BJ (cell line): ENCODE measurements at places on chromosomes 1 and 21.

GRCh38 chr1:55456971-55457370 lies 241.8 kb upstream of the USP24 start:
- DNase-seq, result no peak

DNA sequence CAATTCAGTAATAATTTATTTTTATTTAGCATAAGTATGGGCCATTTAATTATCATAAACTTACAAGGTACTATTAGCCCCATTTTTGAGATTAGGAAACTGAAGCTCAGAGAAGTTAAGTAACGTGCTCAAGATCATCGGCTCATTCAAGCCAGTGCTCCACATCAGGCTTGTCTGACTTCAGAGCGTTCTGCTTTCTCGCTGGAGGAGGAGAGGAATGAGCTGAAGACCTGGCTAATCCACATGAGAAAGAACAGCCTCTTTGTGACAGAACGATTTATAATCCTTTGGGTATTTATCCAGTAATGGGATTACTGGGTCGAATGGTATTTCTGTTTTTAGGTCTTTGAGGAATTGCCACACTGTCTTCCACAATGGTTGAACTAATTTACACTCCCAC lies 39.7 kb downstream of the DDX20 start:
- DNase-seq, result no peak

DNA sequence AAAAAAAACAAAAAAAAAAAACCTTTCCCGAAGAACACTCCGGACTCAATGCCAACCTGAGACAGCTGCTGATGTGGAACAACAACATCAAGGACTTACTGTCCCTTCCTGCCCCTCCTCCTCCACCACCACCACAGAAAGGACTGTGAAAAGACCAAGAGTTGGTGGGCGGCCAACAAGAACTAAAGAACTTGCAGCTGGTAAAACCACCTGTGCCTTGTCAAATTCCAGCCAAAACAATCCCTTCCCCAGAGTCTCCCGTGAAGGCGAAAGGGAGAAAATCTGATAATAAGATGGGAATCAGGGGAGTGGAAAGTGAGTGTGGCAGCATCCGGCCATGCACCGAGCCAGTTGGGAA lies 88.9 kb downstream of the PROX1 start:
- no peak for DNase-seq

GRCh38 chr1:40984066-40984465 lies 4.6 kb downstream of the CTPS1 start:
- DNase-seq, result no peak

DNA sequence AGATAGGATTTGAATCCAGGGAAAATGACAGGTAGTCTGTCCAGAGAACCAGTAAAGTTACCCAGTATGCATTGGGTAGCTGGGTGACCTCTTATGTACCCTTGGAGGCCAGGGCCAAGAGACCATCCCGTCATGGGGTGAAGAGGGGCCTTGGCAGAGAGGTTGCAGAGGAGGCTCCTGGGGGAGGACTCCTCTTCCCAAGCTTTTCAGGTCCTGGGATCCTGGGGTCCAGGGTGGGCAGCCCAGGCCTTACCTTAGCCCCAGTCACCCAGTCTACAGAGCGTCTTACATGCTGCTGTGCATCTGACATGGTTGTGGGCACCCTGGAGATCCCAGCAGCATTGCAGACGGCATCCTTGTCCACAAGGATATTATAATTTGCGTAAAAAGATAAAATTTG lies 14.0 kb downstream of the PMF1 start:
- no peak for DNase-seq

DNA sequence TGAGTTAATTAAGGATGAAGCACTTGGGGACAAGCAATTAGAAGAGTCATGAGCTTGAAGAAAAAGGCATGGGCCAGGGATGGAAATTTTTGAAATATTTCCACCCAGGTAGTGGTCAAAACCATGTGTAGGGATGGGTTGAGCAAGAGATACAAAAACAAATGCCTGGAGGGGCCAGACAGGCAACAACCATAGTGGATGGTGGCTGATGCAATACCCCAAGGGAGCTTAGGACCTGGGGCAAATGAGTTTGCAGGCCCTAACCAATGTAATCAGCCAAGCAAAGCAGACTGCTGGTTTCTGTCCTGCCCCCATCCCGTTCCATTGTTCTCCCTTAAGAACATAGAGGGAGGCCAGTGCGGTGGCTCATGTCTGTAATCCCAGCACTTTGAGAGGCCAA lies 119.1 kb upstream of the FGGY start:
- no peak for DNase-seq

DNA sequence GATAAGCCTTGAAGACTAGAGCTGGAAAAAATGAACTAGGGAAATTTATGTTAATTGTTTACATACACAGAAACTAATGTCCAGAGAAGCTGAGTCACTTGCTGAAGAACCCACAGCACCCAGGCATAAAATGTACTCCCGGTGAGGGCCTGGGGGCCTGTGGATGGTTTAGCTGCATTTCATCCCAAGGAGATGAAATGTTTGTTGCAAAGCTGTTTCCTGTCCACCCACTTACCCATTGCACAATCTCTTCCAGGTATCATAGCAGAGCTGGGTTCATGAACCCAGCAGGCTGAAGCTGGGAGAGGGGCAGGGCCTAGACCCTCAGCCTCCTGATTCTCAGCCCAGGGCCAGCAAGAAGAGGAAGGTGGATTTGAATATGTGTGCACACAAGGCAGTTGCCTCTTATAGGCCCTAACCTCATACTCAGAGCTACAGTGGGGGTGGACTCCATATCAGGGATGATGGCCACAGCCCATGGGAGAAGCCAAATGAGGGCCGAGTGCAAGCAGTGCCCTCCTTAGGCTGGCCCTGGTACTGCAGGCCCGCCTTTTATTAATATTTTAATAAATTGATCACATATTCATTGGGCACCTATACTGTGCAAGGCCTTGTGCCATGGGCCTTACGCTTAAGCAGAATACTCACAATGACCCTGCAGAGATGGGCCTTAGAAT lies 110.8 kb downstream of the LACTBL1 start:
- DNase-seq, result no peak

- DNase-seq, result peak; percentile 19
Measured at GRCh38 chr1:81670286-81670685, 130.4 kb upstream of the ADGRL2 start.

DNA sequence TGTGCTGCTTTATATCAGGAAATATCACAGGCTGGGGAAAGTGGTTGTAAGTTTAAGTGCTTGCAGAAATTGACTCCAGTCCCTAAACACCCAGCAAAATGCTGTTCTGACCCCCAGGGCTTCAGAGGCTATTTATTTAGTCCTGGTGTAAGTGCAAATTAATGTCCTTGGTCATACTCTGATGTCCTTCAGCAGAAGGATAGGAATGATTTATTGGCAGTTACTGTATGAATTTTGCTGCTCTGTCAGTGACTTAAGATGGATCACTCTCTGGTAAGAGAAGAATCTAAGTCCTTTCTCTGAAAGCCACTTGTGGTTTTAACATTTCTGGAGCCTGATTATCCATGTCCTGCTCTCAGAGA lies 21.9 kb downstream of the FAM20B start:
- no peak for DNase-seq

- DNase-seq, result no peak
Measured at GRCh38 chr1:205933671-205934618, 9.3 kb downstream of the SLC26A9 start.

DNA sequence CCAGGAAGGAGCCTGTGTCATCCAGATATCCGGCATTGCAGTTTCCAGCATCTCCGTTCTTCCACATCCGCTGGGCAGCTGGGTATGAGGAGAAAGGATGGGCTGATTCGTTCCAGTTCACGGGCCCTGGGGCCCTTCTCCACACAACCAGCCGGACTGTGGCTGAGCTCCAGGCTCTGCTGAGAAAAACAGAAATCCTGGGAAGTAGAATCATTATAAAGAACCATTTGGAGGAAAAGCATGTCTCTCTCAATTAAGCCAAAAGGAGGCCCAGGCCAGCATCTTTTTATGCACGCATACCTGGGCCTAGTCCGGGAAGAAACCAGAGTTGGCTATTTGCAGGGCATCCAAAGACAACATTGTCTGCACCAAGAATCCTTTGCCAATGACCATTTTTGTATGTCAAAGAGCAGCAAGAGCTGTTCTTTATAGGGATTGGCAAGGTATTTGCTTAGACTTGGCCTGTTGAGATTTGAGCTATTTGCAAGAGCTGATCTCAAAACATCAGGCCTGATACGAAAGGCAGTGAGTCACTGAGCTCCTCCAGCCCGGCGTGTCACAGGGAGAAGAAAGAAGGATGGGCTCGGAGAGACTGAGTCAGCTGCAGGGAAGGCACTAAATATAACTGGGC lies 84.9 kb upstream of the ARHGEF16 start:
- DNase-seq, result peak; percentile 46
